ENCODE measurements at places on chromosomes 3 and 15.

- DNase-seq, result peak; percentile 10
Observed at GRCh38 chr3:197501879-197502620, 53.7 kb downstream of the BDH1 start.

- no peak for DNase-seq
Observed at GRCh38 chr15:51323749-51324148, 14.6 kb downstream of the CYP19A1 start.

DNA sequence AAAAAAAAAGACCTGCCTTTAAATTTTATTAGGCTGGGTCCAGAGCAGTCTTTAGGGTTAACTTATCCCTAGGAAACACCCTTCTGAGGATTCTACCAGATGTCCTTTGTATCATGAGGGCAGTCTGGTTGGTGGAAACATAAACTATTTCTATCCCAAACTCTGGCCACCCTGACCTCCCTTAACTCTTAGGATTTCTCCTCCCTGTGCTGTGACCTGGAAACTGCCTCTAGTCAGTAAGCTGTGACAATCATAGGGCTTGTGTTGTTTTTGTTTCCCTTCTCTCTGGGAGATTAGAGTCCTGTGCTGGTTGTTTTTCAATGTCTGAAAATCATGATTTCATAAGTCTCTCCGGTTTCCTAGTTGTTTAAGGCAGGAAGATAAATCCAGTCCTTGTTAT lies 78.1 kb downstream of the TNFAIP8L3 start:
- DNase-seq, result no peak

DNA sequence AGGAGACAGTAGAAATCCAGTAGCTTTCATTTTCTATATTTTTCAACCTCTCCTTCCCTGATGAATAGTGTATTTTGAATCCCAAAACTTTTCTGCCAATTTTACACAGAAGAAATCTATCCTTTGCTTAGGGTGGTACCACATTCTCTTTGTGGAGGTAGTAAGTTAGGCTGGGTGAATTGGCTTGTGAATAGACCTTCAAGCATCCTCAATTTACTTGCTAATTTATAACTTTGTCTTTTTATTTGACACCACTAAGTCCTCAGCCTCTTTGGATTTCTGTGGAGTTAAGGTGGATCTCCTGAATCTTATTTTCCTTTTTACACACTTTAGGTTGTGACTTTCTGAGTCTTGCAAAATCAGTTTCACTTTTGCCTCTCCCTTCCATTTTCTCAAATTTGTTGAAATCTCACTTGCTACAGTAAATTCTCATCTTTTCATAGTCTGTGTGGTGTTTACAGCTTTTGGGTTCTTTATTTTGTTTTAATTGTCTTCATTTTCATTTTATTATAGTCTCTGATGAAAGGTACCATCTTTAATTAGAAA lies 5.7 kb upstream of the PLSCR1 start:
- no peak for DNase-seq

DNA sequence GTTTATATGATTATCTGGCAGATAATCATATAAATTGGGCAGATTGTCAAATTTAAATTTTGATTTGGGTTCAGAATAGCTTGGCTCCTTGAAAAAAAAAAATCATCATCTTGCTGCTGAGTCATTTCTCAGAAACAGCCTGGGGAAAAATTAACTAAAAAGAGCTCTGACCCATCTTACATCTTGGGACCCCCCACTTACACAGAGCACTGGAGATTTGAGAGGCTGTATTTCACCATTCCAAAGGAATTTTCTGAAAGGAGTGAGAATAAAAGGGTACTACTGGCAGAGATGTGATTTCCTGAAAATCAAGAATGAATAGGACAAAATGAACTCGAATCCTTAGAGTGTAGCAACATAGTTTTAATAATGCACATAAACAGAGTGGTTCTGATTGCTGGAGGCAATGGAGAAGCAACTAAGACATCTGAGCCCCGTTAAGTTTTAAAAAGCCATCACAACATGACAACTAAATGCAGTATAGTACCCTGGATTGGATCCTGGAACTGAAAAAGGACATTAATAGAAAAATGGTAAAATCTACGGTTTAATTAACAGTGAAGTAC lies 97.5 kb downstream of the RFTN1 start:
- DNase-seq, result no peak
